ENCODE measurements at places on chromosomes 6 and 20.

- DNase-seq: no peak
Measured at GRCh38 chr6:27720607-27721580, 191.3 kb downstream of the OR2B2 start.

GRCh38 chr6:73200735-73201134 is 24.6 kb downstream of the KHDC1L start:
- no peak for DNase-seq

DNA sequence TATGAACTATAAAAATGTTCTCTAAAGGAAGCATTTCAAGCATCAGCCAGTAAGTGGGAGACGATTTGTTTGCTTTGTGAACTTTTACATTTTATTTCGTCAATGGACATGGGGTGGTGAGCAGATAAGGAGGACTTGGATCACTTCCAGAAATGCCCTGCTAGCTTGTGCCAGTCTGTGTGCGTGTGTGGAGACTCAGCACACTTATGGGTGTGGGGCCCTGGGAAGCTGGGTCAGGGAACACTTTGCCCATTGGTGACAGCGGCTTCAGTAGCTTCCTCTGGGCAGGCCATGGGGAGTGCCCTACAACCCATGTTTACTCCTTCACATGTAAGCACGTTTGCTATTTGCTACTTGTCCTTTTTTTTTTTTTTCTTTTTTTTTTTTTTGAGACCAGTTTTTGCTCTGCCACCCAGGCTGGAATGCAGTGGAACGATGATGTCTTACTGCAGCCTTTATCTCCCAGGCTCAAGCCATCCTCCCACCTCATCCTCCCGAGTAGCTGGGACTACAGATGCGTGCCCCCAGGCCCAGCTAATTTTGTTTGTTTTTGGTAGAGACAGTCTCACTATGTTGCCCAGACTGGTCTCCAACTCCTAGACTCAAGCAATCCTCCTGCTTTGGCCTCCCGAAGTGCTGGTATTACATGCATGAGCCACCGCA is 24.2 kb downstream of the PRDM1 start:
- DNase-seq: no peak

DNA sequence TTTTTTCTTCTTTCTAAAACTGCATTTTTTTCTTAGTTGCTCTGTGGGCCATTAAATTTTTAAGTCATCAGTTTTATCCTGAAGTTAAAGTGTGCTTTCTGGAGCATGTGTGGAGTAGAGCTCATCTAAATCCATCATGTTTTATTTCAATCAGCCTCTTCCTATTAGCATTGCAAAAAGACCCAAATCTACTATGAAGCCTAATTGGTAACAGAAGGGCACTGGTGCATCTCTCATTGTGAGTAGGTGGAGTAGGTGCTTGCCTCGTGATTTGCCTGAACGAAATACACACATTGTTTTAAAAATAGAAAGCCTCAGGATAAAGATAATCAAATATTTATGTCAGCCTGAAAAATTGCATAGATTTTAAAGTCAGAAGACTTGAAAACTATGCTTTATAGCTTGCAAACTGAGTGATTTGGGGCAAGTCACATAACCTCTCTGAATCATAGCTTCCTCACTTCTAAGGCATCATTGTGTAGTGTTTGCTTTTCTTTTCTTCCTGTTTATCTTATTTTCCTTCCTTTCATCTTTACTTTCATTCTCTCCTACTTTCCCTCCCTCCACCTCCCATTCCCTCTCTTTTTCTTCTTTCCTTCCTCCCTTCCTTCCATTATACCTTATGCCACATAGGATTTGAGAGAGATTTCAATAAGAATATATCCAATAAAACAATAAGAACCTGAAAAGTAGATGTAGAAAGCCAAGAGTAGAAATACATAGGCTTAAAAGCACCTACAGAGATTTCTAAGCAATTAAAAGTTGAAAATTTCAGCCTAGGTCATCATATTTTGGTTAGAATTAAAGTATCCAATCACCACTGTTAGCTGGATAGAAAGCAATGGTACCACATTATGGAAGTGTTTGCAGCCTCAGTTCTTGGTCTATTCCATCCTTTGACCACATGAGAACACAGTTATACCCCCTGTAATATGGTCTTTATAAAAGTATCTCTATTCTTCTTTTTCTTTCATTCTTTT is 49.6 kb upstream of the RNF146 start:
- no peak for DNase-seq

- DNase-seq: no peak
Measured at GRCh38 chr20:57455386-57455785, 64.2 kb downstream of the RBM38 start.

DNA sequence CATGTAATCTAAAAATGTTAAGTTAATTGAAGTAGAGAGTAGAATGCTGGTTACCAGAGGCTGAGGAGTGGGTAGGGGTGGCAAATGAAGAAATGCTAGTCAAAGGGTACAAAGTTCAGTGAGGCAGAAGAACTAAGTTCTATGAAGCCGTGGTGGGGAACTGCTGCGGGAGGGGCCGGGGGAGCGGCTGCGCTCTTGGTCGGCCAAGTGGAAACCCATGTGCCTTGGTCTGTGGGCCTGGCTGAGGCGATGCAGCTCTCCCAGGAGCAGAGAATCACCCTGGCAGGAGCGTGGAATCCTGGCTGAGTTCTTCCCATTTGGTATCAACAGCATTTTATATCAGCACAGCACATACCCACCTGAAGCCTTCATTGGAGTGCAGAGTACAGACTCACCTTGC is 22.3 kb downstream of the TTLL2 start:
- no peak for DNase-seq

DNA sequence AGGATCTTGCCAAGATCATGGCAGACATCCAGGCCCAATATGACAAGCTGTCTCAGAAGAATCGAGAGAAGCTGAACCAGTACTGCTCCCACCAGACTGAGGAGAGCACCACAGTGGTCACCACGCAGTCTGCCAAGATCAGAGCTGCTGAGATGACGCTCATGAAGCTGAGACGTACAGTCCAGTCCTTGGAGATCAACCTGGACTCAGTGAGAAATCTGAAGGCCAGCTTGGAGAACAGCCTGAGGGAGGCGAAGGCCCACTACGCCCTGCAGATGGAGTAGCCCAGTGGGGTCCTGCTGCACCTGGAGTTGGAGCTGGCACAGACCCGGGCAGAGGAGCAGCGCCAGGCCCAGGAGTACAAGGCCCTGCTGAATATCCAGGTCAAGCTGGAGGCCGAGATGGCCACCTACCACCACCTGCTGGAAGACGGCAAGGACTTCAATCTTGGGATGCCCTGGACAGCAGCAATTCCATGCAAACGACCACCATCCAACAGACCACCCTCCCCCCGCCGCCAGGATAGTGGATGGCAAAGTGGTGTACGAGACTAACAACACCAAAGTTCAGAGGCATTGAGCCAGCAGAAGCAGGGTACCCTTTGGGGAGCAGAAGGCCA is 44.7 kb upstream of the GRM4 start:
- DNase-seq: no peak

DNA sequence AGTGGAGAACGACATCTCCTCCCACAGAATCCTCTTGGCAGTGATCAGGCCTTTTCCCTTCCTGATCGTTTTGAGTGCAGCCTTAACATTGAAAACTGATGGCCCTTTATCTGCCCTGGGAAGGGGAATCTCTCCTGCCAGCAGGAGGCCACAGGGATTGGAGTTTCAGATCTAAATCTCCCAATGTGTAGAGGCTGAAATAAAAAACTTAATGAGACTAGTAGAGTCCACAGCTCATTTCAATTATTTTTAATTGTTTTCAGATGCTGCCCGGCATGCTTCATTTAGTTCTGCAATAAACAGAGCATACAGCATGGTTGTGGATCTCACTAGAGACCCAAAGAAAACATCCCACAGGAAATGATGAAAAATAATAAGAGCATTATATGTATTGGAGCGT is 662.2 kb upstream of the HS3ST5 start:
- DNase-seq: no peak

GRCh38 chr6:154842833-154843232 is 109.6 kb downstream of the SCAF8 start:
- DNase-seq: no peak

DNA sequence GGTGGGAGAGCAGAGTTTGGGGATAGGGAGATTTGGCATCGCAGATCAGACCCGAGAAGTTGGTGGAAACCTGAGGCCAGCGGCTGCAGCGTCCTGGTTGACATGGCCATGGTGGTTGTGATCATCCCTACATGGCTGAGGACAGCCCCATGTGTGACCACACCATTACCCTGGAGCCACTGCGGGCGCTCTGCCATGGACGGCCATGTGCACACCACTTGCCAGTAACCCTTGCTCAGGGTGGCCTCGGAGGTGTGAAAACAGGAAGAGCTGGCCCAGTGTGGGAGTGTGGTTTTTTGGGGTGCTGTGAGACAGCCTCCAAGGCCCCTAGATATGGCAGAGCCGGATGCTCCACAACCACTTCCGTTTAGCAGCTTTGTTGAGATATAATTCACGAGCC is 64.4 kb downstream of the TMEM242 start:
- DNase-seq: no peak

DNA sequence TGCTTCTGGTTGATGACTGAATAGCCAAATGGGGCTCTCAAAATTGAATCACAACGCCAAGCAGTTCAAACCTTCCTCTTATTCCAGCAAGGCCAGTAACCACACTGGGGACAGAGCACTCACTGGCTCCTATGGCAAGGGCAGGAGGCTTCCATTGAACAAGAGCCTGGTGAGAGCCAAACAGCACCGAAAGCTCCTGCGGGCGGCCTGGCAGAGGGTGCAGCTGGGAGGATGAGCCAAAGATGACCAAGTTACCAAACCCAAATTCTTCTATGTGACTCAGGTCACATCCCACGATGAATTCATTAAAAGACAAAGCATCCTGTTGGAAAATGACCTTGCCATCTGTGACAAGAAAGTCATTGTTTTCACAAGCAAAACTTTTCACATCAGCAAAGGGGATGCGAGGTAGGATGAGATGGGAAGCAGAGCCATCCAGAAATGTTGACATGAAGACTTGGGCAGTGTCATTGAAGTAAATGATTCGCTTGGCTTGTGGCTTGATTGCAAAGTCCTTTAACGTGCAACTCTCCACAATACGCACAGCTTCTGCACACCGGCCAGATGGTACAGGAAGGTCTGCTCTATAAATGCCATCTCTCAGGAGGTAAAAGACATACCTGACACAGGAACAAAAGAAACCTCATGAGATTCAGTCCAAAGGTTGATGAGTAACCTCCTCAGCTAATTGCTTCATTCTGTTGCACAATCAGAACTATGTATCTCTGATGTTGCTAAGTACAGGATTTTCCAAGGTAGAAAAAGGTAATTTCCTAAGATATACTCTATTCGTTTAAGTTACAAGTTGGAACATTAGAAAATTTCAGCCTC is 36.3 kb downstream of the ROS1 start:
- DNase-seq: no peak

DNA sequence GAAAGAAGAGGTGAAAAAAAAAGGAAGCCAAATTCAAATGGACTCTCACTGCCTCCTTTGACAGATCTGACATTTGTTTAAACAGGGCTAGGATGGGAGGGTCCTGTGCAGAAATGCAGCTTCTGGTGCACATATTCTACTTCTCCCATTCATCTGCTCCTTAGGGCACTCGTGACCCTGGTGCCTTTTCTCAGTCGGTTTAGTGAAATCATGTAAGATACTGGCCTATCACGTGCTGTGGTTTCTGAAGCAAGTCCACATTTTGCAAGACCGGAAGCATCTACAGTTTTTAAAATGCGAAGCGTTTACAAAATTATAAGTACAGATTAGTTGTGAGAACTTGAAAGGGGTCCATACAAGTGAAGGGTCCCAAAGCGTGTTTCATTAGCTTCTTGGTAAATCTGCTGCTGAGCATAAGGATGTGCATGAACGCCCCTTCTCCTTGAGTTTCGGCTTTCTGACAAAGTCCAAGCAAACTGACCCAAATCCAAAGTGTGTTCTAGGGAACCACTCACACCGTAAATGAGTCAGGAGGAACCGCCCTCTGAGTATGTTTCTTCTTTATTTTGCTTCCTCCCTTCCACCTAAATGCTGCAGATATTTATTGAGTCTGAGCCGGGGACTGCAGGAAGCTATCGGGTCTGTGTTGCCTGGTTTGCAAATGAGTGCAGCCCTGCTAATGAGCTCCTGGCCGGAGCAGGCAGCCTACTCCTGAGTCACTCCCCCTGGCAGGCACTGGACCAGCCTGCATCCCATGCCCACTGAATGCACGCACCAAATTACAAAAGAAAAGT is 323.8 kb upstream of the JARID2 start:
- peak; percentile 13 for DNase-seq

DNA sequence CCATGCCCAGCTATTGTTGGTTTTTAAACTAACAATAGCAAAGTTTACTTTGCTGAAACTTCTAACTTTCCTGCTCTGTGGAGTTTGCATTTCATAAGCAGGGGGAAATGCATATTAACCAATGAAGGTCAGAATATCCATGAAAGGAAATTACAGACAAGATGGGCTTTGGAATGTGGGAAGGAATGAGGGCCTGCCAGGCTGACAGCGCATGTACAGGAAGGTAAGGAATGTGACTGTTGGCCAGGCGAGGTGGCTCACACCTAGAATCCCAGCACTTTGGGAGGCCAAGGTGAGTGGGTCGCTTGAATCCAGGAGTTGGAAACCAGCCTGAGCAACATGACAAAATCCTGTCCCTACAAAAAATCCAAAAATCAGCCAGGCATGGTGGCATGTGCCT is 49.6 kb downstream of the CDK5RAP1 start:
- no peak for DNase-seq

GRCh38 chr6:128663238-128663637 is 142.8 kb upstream of the PTPRK start:
- no peak for DNase-seq

DNA sequence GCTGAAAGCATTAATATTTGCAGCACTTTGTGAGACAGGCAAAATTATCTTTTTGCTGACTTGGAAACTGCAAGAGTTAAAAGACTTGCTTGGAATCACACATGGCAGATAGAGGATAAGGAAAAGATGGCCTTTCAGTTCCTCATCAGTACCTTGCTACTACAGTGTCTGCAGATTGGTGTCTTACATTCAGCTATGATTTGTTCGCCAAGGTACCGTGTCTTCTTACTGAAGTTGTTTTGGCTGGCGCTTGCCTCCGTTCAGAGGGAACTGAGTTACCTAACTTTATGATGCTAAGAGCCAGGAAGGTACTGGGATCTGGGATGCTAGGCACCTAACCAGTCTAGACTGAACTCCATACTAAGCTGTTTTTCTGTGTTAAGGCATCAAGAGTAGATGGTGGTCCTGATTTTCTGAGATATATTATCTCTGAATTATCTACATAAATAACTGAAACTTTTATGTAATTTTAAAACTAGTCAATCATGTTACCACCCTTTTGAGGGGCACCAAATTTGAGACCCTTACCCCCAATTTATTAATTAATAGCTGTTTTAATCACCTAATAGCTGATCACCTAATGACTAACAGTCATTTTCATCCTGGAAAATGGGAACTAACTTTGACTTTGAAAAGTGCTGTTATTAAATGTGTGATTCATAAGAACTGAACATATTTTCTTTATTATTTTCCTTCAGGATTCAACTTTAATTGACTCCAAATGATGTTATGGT is 2.5 kb downstream of the WTAP start:
- no peak for DNase-seq

- no peak for DNase-seq
Measured at GRCh38 chr6:20949138-20949537, 414.9 kb downstream of the CDKAL1 start.

DNA sequence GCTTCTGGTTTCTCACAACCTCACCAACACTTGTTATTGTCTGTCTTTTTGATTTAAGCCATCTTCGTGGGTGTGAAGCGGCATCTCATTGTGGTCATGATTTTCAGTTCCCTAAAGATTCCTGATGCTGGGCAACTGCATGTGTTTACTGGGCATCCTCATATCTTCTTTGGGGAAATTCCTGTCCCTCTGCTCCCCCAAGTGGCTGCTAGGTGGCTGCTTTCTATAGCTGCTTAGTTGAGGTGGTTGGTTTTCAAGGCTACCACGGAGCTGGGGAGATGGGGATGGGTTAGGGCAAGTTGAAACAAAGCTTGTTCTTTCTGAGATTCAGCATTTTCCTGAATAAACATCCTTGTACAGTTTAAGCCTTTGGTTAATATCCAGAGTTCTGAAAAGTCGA is 403.9 kb upstream of the SULF2 start:
- no peak for DNase-seq

All from KG1 (cell line).